ENCODE measurements at places on chromosomes 4 and X.

- peaks cover 7% of the 10 kb centered on the region for H3K27me3 ChIP-seq
- peak; percentile 67 for DNase-seq
- H3K27ac ChIP-seq, result peak overlapping the region; percentile 14
- H3K36me3 ChIP-seq, result peaks cover 10% of the 10 kb centered on the region
- H3K4me1 ChIP-seq, result peaks cover 21% of the 10 kb centered on the region
- peak overlapping the region; percentile 44 for H3K4me3 ChIP-seq
Observed at GRCh38 chrX:131783555-131784308, 239.4 kb upstream of the STK26 start.

DNA sequence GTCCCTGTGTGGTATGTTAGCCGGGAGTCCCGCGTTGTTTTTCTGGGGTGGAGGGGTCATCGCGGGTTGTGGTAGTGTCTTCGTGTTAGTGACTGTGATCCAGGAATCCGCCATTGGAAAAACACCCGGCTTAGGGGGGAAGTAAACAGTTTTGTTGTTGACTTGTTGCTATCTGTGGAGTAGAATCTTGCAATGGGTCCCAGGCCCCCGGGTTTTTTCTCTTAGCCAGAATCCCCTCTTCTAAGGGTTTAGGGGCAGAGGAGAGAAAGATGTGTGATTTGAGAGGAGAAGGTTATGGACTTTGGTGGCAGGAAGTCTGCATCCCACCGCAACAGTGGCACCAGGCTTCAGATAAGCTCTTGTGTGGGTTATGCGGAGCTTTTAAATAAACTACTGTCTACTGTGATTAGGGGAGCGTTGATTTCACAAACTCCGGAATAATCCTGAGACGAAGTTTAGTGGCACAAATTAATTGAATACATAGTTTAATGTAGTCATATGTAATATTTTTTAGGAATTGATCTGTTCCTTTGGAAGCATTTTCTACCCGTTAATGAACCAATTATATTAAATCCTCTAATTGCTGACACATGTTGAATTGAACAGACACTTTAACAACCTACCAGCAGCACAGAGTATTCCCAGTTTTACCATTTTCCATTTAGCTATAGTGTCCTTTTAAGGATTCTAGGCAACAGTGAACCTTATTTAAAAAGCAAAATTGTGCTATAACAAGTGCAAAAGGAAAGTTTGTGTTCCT, 1.4 kb downstream of the DDX3X start:
- H3K27me3 ChIP-seq, result no peaks in the 10 kb centered on the region
- DNase-seq, result no peak
- H3K27ac ChIP-seq, result peak overlapping the region; percentile 100
- H3K36me3 ChIP-seq, result peaks cover 72% of the 10 kb centered on the region
- H3K4me1 ChIP-seq, result peaks cover 67% of the 10 kb centered on the region

DNA sequence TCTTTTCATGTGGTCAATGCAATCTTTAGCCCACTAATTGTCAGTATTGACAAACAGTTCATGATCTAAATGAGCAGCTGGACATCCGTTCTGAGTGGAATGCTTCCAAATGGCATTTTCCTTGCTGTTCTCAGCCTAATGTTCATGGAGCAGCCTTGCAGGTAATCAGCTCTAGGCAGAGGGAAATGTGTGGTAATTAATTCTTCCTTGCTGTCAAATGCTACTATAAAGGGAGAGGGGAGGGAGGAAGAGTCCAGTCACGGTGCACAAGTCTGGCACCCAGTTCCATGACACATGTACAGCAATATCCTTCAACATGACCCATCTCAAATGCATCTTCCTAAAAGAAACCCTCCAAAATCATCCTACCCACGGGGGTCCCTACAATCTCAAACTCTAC, 88.5 kb downstream of the LDB2 start:
- H3K27ac ChIP-seq, result no peak overlapping the region
- no peak for DNase-seq
- H3K4me1 ChIP-seq, result no peaks in the 10 kb centered on the region
- no peaks in the 10 kb centered on the region for H3K27me3 ChIP-seq

DNA sequence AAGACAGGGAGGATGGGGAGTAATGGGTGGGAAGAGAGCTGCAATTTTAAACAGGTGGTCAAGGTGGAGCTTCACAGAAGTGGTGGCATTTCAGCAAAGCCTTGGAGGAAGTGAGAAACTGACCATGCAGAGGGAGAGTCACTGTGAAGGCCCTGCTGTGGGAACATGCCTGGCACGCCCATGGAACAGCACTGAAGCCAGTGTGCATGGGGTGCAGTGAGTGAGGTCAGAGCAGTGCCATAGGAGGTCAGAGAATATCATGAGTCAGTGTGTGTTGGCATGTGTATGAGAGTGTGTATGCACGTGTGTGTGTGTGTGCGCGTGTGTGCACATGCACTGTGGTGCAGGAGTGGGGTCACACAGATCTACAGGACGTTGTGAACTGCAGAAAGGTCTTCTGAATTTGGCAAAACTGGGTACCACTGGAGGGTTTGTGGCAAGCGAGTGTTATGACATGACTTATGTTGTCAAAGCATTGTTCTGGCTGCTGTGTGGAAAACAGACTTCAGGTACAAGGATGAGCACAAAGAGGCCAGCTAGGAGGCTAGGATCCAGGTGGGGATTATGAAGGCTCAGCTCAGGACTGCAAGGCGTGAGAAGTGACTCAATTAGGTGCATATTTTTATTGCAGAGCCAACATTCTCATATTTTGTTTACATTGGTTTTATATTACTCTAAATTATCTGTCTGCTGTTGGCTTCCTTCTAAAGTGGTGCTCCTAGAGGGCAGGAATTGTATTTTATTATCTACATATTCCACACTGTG, 34.0 kb downstream of the ZNF827 start:
- H3K36me3 ChIP-seq, result peaks cover 55% of the 10 kb centered on the region
- no peak overlapping the region for H3K4me3 ChIP-seq
- H3K27ac ChIP-seq, result no peak overlapping the region
- no peaks in the 10 kb centered on the region for H3K27me3 ChIP-seq
- H3K4me1 ChIP-seq, result peaks cover 44% of the 10 kb centered on the region

DNA sequence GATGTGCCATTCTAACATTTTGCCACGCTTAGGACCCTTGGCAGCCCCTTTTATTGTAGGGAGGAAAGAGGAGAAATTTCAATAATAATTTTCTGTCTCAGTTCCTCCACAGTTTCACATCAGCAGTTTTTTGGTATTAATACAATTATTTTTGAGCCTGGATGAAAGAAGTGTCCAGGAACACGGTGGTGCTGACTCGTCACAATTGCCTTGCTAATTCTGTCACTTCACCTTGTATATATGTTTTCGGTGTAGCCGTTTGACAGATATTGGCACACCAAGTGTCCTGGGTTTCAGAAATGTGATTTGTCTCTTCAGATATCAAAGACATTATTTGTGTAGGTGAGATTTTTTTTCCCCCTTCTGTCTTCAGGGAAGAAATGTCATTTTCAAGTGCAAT, 142.2 kb downstream of the ARHGAP10 start:
- DNase-seq, result no peak
- H3K27ac ChIP-seq, result no peak overlapping the region
- H3K4me1 ChIP-seq, result no peaks in the 10 kb centered on the region
- H3K4me3 ChIP-seq, result no peak overlapping the region

DNA sequence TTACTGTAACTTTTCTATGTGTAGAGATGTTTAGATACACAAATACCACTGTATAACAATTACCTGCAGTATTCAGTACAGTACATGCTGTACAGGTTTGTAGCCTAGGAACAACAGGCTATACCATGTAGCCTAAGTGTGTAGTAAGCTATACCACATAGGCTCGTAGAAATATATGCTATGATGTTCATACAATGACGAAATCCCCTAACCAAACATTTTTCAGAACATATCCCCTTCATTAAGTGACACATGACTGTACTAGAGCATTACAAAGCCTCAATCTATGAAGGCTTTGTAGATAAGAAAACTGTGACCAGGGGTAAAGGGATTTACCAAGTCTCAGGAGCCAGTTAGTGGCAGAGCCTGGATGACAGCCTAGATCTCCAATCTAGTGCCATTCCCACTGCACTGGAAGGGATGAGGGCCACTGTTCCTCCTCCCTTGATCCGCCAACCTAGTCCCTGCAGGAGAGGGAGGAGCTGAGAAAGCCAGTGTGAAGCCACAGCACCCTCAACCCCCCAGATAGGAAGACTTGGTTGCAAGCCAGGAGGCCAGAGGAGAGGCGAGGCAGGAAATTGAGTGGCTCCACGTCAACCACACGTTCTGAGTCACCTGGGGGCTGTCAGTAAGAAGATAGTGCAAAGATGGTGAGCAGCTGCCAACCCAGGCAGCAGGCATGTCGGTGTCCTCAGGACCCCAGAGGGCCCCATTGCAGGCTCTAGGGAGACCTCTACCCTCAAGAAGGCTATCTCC, 227.7 kb downstream of the BCOR start:
- H3K36me3 ChIP-seq, result no peaks in the 10 kb centered on the region
- peaks cover 38% of the 10 kb centered on the region for H3K27me3 ChIP-seq
- peaks cover 66% of the 10 kb centered on the region for H3K4me1 ChIP-seq
- DNase-seq, result peak; percentile 81

DNA sequence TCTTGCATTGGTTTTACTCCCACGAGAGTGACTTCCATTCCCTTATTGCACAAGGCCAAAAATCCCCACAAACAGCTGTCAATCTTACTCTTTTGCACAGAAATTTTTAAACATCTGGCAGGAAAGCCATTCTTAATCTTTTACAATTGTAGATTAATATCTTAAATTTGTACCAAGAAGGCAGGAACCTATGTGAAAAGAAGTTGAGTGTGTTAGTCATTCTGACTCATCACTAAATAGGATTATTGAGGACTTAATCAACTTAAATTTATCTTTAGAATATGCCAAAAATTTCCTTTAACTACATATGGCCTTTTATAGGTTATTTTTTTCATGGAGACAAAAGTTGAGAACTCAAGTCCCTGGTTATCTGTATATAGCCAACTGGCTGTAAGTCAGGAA, 49.0 kb upstream of the VEGFC start:
- no peak overlapping the region for H3K4me3 ChIP-seq
- H3K27me3 ChIP-seq, result no peaks in the 10 kb centered on the region
- no peaks in the 10 kb centered on the region for H3K4me1 ChIP-seq
- H3K27ac ChIP-seq, result no peak overlapping the region
- no peak for DNase-seq

DNA sequence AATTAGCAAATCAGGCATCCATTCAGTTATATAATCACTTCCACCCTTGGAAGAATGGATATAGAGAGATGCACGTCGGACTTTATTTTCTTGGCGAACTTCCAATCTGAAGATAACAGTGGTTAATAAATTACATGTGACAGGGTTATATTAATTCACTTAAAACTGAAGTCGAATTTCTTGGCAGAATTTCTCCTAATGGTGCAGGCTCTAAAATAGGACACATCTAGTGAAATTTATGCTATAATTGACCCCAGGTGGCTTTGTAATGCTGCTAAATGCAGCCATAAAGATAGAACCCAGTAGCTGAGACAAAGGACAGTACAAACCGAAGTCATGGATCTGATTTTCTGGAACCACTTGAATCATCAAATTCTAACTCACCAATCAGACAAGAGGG, 20.8 kb upstream of the SLC10A4 start:
- H3K27ac ChIP-seq, result no peak overlapping the region
- no peak overlapping the region for H3K4me3 ChIP-seq
- no peaks in the 10 kb centered on the region for H3K36me3 ChIP-seq
- no peaks in the 10 kb centered on the region for H3K27me3 ChIP-seq
- no peak for DNase-seq

- H3K4me3 ChIP-seq, result no peak overlapping the region
- H3K36me3 ChIP-seq, result no peaks in the 10 kb centered on the region
- H3K27ac ChIP-seq, result no peak overlapping the region
- H3K4me1 ChIP-seq, result no peaks in the 10 kb centered on the region
- no peak for DNase-seq
- peaks cover 17% of the 10 kb centered on the region for H3K27me3 ChIP-seq
Observed at GRCh38 chr4:74873545-74874301, 59.2 kb upstream of the PARM1 start.

GRCh38 chr4:3267576-3268394, 18.8 kb downstream of the MSANTD1 start:
- no peaks in the 10 kb centered on the region for H3K36me3 ChIP-seq
- no peaks in the 10 kb centered on the region for H3K4me1 ChIP-seq
- no peak for DNase-seq
- H3K27ac ChIP-seq, result no peak overlapping the region

- peaks cover 4% of the 10 kb centered on the region for H3K27me3 ChIP-seq
- H3K4me1 ChIP-seq, result no peaks in the 10 kb centered on the region
- no peak for DNase-seq
- no peak overlapping the region for H3K4me3 ChIP-seq
Observed at GRCh38 chr4:16337936-16338335, 111.7 kb upstream of the TAPT1 start.

DNA sequence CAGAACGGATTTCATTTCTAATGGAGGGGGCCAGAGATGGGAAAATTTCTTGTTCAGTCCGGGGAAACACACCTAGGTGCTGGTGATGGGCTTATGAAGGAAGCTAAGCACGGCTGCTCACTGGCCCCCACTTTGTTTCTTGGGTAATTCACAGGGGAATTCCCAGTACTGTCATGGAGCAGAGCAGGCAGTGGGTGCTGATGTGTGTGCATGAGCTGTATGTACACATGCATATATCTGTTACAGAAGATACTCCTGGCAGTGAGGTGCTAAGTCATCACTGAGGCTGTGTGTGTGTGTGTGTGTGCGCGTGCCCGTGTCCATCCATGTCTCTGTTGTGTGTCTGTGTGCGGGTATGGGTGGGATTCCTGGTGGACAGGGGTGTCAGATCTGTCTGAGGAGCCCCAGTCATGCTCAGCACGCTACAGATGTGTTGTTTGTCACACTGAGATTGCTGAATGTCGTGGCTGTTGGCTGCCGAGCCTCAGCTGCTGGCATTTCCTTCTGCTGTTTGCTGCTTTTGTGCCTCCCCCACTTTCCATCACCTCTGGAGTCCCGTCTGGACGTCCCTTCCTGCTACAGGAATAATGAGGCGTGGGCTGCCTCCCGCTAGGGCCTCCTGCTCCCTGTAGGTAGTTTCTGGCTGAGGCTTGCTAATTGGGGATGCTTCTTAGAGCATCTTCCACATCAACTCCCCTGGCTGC, 53.3 kb downstream of the JADE1 start:
- peaks cover 53% of the 10 kb centered on the region for H3K4me1 ChIP-seq
- peak; percentile 49 for DNase-seq
- no peak overlapping the region for H3K4me3 ChIP-seq
- peaks cover 98% of the 10 kb centered on the region for H3K36me3 ChIP-seq
- H3K27ac ChIP-seq, result peak overlapping the region; percentile 92
- no peaks in the 10 kb centered on the region for H3K27me3 ChIP-seq

DNA sequence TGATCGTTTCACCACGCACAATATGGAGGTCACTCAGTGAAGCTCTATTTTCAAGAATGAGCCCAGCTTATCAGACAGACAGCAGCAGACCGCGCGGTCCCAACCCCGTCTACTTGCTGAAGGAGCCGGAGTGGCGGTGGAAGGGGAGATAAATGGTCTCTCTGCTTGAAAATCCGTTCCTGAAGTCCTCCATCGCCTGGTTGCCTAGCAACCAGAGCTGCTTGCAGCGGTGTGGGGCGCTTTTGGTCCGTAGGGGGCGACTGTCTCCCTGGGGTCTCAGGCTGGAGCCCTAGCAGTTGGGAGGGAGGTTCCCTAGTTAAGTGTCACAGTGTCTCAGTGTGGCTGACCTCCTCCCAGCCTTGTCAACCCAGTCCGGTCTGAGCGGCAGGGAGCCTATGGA, 8.3 kb upstream of the DLG3 start:
- H3K4me3 ChIP-seq, result no peak overlapping the region
- no peak for DNase-seq
- H3K36me3 ChIP-seq, result no peaks in the 10 kb centered on the region
- H3K27me3 ChIP-seq, result peaks cover 62% of the 10 kb centered on the region
